ENCODE measurements at places on chromosomes 3 and 15. TPM values are rescaled to one million over a fixed set of nuclear protein-coding genes. Genes with fewer than 3 reads are reported as not detected.
A peak's percentile ranks its signal among the peaks of the same experiment; 100 is the strongest.

The AP4E1 gene
- 10.1 TPM for total RNA-seq

The TGM5 gene
- not detected for total RNA-seq

DNA sequence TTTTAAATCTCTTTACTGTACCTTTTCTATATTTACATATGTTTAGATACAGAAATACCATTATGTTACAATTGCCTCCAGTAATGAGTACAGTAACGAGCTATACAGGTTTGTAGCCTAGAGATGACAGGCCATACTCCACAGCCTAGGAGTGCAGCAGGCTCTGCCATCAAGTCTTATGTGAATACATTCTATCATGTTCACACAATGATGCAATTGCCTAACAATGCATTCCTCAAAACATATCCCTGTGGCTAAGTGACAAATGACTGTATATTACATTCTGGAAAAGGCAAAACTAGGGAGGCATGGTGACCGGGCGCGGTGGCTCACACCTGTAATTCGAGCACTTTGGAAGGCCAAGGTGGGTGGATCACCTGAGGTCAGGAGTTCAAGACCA, 192.4 kb upstream of the IGF1R start:
- no peak for DNase-seq

- no peak for DNase-seq
Observed at GRCh38 chr3:138812806-138813205, 21.9 kb downstream of the PIK3CB start.

The DOCK3 gene
- 4.2 TPM for total RNA-seq

GRCh38 chr15:63582718-63583426, 14.3 kb upstream of the FBXL22 start:
- no peak for DNase-seq

DNA sequence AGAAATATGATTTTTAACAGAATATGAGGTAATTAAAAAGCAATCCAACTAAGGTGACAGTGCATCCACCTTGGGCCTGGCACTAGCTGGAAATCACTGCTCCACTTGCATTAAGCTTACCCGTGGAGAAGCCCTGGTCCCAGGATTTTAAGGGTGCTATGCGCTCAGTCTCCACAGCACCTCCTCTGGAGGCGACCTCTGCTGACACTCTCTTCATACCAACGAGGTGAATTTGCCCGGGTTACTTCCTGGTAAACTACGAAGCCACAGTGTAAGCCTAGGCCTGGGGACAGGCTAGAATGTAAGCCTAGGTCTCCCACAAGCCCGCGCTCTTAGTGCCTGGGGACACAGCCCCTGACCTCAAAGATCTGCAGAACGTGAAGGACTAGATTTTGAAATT, 793 bp downstream of the APOD start:
- peak; percentile 51 for DNase-seq

Measured in HCT116 (cell line).